ENCODE measurements at places on chromosomes 5 and 9.

DNA sequence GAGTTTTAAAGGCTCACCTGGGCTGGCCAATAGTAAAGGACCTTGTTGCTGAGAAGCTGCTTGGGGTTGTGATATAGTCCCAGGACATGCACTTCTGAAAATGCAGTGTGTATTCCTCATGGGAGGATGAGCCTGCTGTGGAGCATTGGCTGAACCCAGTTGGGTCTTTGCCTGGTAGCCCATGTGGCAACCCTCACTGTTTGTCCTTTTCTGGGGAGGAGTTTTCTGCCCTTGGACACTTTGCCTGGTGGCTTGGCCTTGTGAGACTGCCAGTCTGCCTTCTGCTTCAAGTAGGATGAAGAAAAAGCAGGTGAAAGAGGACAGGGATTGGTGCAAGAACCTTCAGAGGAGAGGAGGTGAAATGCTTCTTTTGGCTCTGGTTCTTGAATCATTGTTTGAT is 4.0 kb downstream of the TENT4A start:
- no peak for DNase-seq

GRCh38 chr5:55151923-55152842 is 7.8 kb upstream of the GPX8 start:
- no peak for DNase-seq

GRCh38 chr9:137446851-137447471 is 5.8 kb upstream of the ENTPD8 start:
- no peak for DNase-seq

- no peak for DNase-seq
Observed at GRCh38 chr9:107707428-107707837, 217.9 kb upstream of the KLF4 start.

GRCh38 chr5:158718738-158719505 is 380.8 kb downstream of the EBF1 start:
- DNase-seq, result no peak

DNA sequence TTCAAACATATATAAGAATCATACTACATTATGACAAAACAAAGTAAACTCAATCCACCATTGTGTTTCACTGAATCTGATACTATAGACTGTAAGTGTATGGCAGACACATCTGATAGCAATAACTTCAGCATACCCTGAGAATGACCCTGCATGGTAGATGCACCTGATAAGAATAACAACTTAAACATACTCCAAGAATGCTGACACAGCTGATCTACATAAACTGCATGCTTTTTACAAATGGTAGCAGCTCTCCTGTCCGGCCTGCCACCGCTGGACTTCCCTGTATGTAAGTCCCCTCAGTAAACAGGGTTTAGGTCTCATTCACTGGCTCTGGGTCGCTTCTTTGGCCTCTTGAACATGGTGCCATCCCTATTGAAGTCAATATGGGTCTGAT is 100.4 kb downstream of the ANKH start:
- no peak for DNase-seq

DNA sequence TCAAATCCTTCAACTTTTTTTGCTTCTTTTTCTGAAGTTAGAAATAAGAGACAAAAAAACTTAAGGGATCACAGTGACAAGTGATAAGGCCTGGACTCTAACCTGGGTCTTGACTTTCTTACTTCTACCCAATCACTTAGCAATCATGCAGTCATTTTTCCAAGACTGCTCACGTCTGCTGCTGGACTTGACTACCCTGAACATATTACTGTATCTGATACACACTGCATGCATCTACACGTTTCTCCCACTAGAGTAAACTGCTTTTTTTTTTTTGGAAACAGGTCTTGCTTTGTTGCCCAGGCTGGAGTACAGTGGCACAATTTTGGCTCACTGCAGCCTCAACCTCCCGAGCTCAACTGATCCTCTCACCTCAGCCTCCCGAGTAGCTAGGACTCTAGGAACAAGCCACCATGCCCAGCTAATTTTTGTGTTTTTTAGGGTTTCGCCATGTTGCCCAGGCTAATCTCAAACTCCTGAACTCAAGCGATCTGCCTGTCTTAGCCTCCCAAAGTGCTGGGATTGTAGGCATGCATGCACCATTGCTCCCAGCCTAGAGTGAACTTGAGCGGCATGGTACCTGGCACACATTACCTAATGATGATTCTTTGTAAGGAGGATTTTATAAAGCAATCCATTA is 7.4 kb downstream of the PLIN2 start:
- DNase-seq, result no peak

DNA sequence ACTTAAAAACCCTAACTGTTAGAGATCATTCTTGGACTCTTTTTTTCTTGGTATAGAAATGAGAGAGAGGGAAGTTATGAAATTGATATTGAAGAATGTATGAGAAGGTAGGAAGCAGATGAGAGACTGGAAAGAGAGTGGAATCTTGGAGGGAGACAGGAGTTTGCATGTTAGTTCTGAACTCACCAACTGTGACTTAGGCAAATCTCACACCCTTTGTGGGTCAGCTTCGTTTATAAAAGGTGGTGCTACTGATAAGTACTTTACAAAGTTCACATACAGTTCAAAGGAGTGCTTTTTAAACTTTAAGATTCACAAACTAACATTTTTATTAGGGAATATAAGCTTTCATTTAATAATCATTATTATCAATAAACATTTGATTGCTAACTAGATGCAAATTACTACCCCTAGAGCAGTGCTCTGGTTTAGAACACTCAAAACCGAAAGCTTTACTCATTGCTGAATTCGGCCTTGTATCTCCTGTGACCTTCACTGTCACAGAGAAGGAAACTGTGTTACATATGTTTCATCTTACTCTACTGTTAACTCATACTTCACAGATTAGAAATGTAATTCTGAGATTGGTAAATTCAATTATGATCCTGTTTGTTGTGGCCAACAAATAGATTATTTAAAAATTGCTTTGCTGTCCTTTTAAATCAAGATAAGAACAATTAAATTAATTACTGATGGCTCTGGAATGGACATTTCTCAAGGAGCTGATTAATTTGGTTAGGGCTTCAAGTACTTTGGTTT is 143.2 kb downstream of the RMI1 start:
- DNase-seq, result no peak

DNA sequence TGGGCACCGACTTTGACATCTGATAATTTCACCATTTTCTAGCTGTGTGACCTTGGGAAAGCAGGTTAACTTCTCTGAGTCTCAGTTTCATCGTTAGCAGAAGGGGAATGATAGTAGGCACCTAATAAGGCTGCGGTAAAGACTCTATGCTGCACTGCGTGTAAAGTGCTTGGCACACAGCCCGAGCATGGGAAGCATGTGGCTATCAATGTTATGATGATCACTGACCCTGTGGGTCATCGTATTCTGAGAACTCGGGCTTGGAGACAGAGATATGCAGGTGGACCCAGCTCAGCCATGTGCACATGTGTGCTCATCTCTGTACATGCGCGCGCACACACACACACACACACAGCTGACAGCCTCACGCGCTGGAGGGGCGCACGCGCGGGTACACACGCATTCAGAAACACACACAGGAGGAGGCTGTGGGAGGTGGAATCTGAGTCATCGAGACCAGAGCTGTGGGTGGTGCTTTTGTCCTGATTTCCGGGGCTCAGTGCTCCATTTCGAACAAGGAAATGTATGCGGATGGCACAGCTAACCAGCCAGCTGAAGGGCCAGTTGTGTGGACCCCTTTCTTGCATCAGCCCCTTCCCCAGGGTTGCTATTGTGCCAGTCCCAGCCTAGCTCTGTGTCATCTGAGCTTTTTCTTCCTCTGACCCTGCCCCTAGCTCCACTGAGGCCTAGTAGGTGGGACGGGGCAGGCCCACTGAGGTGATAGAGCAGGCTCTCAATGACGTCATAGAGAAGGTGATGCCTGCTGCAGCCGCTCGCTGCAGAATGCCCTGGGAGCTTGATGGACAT is 11.1 kb upstream of the ARAP3 start:
- DNase-seq, result peak; percentile 77

DNA sequence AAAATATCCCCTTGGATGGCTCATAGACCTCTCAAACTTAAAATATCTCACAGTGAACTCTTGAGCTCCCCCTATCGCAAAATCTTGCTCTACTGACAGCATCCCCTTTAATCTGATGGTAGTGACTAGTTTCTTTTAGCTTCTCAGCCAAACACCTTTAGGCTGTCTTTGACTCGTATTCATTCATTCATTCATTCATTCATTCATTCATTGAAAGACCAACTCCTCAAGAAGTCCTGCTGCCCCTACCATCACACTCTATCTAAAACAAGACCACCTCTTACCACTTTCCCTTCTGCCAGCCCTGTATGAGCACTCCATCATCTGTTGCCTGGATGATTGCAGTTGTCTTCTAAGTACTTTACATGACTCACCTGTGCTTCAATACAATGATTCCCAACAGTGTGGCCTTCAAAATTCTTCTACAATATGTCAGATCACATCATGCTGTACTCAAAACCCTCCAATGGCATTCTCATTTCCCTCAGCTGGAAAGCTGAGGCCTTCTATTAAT is 46.8 kb downstream of the ITGA2 start:
- no peak for DNase-seq

GRCh38 chr5:143161885-143162540 is 241.5 kb downstream of the NR3C1 start:
- no peak for DNase-seq

- DNase-seq, result no peak
Observed at GRCh38 chr5:88322785-88323184, 54.1 kb upstream of the TMEM161B start.

DNA sequence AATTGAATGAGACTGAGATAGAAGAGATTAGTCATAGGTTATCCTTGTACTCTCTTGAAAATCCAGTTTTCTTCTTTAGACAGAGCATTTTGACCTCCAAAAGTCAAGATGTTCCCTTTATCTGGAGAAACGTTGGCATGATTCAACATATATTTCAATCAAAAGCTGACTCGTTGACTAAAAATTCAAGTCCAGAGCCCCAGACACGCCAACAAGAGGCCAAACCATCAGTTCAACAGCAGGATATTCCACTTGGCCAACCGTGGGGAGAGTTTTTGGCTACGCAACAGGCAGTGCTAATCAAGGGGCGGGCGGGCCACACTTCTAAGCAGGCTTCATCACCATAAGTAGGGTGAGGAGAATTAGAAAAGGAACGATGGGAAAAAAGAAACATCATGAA is 119.1 kb downstream of the SLIT3 start:
- no peak for DNase-seq

DNA sequence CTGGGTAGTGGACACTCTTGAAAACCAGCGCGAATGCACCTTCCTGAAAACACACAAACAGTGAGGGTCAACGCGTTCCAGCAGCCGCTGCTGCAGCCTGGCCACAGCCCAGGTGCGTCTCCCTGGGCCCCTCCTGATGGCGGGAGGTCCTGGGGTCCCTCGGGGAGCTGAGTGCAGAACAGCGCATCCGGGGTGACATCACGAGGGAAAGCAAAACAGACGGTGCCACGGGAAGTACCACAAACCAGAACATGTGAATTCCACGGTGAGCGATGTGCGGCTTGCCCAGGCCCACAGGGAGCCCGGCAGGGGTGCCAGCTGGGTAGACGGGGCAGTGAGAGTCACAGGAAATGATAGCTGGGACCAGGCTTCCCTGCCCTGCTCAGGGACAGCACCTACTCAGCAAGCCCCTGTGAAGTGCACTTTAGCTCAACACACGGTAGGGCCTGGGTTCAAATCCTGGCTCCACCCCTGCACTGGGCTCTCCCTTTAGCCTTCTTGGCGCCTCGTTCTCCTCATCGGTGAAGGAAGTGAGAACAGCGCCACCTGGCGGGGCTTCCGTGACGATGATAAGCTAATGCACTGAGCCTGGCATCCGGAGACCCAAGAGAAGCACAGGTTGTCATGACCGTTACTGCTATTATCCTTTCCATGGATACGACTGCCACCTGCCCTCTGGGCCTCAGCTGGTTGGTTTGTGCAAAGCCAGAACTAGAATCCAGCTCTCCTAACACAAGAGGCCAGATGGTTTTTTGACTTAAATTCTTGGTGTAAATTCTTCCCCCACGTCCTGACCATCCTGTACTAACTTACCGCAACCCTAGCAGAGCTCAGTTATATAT is 24.6 kb downstream of the GFPT2 start:
- peak; percentile 83 for DNase-seq

DNA sequence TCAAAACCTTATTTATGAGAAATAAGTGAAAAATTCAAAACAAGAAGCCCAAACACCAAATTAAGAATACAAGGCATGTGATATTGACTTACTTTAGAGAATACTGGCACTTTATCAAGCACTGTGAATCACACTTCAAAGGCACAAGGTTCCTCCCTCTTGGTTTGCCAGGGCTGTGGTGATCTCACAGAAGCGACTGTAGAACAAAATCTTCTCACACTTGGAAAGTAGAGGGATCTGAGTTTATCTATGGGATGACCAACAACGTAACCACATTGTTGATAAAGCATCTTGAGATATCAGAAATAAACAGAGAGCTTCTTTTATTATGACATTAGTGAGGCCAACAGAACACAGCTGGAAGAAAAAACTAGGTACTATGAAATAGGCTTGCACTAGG is 295.9 kb downstream of the NFIB start:
- no peak for DNase-seq

- DNase-seq, result no peak
Observed at GRCh38 chr5:131081913-131082488, 83.1 kb downstream of the HINT1 start.
